ENCODE measurements at places on chromosomes 7 and 10.

- DNase-seq: no peak
Measured at GRCh38 chr10:10702211-10702610, 315.5 kb upstream of the CELF2 start.

DNA sequence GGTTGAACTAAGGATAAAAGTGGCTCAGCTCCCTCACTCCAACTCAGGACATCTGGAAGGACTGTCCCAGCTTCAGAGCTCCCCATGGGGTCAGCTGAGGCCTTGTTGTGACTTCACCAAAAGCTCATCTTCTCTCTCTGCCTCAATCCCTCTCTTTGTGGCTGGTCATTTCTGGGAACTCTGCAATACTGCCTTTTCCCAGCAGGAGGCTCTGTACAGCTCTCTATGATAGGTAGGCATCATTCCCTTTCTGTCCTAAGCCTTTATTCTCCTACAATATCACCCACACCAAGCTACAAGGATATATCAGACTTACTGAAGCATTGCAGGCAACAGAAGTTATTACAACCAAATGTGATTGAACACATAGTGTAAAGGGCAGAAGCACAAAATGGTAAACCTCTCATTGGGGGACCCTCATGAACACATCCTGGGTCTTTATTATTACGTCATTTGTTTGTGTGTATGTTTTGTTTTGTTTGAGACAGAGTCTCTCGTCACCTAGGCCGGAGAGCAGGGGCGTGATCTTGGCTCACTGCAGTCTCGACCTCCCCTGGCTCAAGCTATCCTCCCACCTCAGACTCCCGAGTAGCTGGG lies 36.7 kb upstream of the PRPS1L1 start:
- DNase-seq: no peak

GRCh38 chr10:110337906-110338305 lies 33.2 kb upstream of the SMNDC1 start:
- DNase-seq: no peak

DNA sequence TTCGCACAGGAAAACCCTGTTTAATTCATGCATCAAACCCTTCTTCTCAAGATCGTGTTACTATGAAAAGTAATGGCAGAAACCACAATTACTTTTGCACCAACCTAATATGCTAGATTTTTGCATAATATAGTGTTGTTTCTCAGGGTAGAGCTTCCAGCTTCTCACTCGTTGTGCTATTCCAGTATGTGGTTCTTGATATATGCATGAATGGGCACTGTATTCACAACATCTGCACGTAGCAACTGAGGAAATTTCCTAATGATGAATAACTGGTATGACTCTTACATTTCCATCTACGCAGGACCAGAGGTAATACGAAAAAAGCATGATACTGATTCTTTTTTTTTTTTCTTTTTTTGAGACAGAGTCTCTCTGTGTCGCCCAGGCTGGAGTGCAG lies 326.6 kb upstream of the GALNT17 start:
- no peak for DNase-seq

DNA sequence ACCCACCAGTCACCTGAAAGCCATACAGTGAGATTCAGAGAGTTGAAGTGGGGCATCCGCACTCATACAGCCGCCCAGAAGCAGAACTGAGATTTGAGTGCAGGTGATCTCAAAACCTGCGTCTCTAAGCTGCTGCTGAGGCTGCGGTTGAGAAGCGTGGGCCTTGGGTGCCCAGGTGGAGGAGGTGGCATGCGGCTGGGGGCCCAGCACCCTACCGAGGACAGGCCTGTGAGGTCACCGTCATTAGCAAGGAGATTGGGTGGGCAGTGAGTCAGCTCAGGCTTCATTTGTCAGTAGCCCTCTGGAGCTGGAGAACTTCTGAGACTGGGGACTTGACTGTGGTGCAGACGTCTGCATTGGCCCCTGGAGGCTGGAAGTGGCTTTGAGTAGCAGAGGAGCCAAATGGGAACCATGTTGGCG lies 29.8 kb downstream of the ZMIZ1 start:
- DNase-seq: no peak

GRCh38 chr10:89814278-89814677 lies 112.9 kb downstream of the KIF20B start:
- no peak for DNase-seq

DNA sequence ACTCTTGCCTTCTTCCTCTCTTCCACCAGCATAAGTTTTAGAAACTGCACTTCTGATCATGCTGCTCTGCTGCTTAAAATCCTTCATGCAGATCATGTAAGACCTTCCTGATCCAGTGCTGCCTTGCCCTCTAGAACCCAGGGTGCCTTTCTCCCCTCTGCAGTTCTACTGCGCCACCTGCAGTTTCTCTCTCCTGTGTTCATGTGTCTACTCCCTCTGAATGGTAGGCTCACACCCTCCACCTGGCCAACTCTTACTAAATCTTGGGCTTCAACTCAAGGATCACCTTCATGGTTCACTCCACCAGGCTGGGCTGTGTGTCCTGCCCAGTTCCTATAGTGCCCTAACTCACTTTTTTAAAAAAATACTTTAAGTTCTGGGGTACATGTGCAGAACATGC lies 174.6 kb upstream of the ITGB1 start:
- DNase-seq: no peak

DNA sequence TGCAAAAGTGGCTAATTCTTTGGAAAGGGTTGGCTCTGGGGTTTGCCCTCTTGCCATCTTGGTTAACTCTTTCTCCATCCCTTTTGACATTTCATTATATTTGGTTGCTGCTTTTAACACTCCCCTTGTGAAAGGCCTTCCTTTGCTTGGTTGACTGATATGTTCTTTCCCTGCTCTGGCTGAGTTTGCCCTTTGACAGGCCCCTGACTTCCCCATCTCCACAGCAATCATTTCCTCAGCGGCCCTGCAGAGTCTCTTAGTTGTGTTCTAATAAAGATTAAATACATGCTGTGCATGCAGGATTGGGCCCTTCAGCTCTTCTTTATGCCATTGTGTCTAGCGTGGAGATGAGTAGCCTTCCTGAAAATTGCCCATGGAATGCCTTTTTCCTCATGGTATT lies 84.5 kb upstream of the CSTF2T start:
- no peak for DNase-seq

DNA sequence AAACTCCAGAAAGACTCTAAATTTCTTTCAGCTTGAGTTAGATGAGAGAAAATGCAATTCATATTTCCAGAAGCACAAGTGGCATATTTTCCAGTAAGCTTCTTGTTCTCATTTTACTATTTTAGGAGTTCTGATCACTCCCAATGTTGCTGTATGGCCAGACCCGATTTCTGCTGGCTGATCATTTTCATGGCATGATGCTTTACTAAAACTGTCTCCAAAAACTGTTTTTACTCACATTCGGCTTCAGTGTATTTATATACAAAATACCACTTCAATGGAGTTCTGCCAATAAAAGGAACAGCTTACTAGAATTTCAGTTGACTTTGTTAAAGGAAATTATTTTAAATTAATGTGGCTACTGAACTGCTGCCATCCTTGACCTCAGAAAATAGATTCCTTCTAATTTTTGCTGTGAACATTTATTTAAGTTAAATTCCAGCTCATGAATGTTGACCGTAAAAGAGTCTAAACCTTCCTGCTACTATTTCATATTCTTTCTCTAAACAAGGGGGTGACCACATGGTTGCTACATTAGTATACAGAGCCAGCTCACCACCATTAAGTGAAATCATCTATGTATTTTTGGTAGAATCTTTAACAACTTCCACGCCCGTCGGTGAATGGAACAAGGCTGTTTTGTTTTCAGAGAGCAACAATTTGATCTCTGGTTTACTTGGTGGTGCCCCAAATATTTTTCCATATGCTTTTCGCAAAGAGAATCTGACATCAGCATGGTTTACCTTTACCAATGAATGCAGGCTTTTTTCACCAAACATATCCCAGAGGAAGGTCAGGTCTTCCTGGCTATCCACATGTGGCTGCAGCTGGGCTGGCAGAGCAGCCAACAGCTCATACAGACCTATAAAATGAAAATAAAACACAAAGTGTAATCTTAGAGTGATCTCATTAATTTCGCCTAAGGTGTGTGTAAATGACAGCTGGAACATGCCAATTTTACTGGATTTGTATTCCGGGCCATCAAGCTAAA lies 101.2 kb downstream of the MPP7 start:
- DNase-seq: no peak

Data from NCI-H510A (cell line).